ENCODE measurements at places on chromosomes 2 and 18.

DNA sequence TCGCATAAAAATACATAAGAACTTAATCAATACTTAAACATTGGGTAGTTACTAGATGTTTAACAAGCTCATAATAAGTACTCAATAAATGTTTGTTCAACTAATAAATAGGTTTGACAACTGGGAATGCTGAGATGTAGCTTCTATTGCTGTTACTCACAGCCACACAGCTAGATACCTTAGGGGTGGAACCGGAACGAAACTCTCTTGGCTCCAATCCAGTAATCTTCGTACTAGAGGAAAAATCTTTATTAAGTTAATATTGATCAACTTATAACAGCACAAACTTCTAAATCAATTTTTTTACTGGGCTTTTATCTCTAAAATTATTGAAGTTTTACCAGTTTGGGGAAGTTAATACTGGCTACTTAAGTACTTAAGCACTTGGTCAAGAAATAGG lies 247.8 kb downstream of the PAX3 start:
- DNase-seq, result no peak

GRCh38 chr2:96832754-96833507 lies 10.9 kb downstream of the ANKRD23 start:
- DNase-seq, result no peak

GRCh38 chr2:189297446-189297845 lies 117.9 kb upstream of the COL5A2 start:
- no peak for DNase-seq

DNA sequence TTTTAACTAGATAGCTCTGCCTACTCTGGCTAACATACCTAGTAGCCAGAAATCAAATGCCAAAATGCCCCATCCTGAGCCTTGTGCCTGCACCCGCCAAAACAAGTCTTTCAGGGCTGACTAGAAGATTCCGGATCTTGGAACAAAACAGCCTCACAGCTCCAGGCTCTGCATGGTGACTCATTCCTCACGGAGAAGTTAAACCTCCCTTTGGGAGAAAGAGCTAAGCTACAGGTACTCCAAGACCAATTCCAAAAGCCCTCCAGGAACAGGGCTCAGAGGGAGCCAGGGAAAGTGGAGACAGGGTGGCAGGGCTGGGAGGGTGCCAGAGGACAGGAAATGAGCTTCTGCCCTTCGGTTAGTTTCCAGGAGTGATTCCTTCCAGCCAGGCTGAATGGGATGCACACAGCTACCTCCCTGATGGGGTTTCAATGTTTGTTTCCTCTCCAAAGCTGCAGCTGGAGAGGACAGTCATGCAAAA lies 295.6 kb downstream of the TNS1 start:
- no peak for DNase-seq
